Kidney capillary endothelial cell (primary cell): ENCODE measurements at places on chromosomes 11 and 22.

DNA sequence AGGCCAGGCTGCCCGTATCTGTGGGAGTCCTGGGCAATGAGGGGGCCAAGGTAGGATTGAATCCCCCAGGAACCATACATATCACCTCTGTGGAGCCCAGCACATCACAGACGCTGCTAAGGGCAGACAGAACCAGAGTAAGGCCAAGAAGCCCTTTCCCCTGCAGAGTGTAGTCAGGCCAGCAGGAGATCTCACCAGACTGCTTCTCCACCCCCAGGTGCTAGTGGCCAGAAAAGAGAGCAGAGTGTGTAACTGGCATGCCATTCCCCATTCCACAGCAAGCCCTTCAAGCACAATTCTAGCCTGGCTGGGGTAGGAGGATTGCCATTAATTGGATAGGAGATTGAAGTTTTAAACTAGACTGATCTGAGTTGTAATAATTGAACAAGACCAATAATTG, 28.0 kb upstream of the FCHSD2 start:
- no peak for DNase-seq

DNA sequence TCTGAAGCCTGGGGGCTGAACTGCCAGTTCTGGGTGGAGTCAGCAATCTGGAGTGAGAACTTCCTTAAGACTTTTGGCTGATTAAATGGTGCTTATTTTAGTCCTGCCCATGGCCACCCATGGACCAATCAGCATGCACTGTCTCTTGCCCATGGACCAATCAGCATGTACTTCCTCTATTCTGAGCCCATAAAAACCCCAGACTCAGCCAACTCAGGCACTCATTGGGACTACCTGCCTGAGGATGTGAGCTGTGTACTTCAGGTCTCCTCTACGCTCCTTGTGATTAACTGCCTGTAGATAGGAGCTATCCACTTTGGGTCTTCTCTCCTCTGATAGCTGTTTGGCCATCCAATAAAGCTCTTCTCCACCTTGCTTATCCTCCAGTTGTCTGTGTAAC, 342.3 kb upstream of the CCDC179 start:
- no peak for DNase-seq

- DNase-seq: peak; percentile 18
Observed at GRCh38 chr22:22666307-22667091, 22.1 kb downstream of the GGTLC2 start.

DNA sequence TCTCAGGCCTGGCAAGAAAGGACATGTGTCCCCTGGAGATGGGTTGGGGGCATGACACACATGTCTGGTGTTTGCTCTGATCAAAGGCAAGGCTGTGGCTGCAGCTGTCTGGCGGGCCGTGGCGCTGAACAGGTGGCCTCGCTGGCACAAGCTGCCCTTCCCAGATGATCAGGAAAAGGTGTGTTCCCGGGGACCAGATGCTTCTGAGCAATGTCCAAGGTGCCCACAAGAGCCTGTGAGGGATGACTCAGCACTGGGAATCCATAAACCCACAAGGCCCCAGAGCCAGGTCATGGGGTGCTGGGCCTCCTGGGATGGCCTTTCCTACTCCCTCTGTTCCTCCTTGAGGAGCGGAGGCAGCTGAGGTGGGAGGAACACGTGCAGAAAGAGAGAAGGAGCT, 9.7 kb upstream of the LRP5 start:
- DNase-seq: no peak

DNA sequence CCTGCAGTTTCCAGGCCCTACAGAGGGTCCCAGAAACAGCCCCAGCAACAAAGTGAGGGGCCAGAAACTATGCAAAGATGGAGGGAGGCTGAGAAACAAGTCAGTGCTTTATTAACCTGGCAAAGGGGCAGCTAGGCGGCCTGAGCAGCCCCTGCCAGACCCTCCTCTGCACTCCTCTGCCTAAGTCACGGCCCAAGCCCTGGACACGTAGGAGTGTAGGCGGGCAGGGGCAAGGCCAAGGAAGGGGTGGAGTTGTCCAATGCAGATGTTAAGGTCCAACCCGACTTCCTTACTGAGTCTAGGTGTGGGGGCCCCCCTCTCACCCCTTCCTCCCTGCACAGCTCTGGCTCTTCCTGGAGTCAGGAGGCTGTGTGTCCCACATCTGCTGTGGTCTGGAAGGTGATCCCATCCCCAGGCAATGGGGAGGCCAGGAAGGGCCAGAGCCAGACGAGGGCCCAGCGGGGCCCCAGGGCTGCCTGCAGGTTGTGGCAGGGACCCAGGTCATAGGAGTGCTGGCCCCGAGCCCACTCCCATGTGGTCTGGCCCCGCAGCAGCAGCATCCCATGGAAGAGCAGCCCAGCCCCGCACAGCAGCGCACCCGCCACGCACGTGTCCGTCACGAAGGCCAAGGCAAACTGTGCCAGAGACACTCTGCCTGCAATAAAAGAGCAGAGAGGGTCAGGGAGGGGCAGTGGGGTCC, 6.5 kb downstream of the ZDHHC24 start:
- DNase-seq: no peak
